ENCODE measurements at places on chromosomes 6 and 20.

- peak; percentile 13 for DNase-seq
These were observed 654 bp downstream of the FAM8A1 start for GRCh38 chr6:17600527-17601385.

DNA sequence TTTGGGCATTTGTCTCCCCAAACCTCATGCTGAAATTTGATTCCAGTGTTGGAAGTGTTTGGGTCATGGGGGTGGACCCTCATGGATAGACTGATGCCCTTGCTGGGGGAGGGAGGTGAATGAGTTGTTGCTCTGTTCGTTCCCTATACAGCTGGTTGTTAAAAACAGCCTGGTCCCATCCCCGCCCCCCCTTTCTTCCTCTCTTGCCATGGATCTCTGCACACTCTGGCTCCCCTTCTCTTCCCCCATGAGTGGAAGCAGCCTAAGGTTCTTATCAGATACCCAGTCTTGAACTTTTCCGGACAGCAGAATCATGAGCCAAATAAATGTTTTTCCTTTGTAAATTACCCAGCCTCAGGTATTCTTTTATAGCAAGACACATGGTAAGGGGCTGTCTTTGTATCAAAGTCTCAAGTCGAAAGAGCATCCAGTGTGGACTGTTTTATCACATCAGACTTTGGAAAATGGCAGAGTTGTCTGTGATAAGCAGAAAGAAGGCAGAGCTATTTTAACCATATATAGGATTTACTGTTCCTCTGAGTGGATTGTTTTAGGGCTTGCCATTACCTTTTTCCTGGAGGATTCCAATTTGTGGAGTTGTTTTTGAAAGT lies 31.2 kb downstream of the SLC9A8 start:
- DNase-seq: no peak

DNA sequence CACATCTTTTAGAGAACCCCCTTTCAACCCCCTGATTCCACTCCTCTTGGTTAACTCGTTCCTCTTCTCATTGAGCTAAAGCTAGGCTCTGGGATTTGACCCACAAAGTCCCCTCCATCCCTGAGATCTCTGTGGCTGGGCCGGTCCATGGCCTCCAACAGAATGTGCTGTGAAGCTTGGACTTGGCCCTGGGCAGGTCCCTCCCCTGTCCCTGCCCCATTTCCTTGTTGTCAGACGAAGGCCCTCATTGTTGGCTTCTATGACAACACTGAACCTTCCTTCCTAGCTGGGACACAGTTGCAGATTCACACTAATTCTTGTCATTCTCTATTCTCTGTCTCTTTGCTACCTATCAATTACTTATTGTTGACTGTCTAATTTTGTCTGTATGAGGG lies 156.1 kb downstream of the SYCP2 start:
- DNase-seq: no peak

- no peak for DNase-seq
These were observed 185.3 kb upstream of the KCNG1 start for GRCh38 chr20:51208162-51208561.
